ENCODE measurements at places on chromosomes 16 and 17. TPM values are rescaled to one million over a fixed set of nuclear protein-coding genes. Genes with fewer than 3 reads are reported as not detected.

Gene ELMO3
- 33.5 TPM for total RNA-seq

Gene NPIPA8
- not detected for total RNA-seq

DNA sequence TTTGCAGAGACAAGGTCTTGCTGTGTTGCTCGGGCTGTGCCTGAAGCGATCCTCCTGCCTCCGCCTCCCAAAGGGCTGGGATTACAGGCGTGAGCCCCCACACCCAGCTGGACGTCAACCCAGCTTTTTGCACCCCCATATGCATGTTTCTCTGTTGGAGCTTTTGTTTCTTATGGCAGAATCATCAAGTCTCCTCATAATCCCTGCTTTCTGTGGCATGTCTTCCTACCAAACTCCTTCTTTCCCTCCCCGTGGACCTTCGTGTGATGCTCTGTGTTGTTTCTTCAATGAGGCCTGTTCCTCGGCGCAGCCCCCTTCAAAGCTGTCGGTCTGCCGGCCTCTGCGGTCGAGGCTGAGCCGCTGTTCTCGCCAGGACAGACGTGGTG lies 71.6 kb downstream of the METRNL start:
- DNase-seq: no peak

DNA sequence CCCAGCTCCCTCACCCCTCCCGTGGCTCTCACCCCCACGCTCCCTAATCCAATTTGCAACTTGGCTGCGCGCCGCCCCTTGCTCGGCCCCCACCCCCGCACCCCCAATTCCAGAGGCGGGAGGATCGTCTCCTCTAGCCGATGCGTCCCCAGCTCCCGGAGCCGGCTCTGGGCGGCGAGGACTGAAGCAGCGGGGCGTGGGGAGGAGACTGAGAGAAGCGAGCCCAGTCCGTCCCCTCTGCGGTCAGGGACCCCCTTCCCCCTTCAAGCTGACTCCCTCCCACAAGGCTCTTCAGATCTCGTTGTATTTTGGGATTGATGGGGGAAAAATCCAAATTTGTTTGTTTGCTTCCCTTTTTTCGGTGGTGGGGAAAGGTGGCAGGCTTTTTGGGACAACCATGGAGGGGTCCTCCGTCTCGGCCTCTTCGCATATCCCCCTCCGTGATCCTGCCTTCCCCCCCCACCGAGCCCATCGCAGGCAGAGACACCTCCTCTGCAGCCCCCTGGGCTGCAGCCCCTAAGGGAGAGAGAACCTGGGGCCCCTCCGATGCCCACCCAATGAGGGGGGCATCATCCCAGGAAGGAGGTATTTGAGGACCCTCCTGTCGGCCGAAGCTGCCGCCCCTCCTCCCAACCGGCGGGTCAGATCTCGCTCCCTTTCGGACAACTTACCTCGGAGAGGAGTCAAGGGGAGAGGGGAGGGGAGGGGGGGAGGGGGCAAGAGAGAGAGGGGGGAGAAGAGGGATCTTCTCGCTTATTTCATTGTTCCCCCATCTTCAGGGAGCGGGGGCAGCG lies 466 bp downstream of the NEUROD2 start:
- no peak for DNase-seq

Data from thyroid gland (tissue), 4 donors.